ENCODE measurements at places on chromosomes 3 and 15. TPM values are rescaled to one million over a fixed set of nuclear protein-coding genes. Genes with fewer than 3 reads are reported as not detected.

Gene ZSCAN2
- 7.9 TPM for total RNA-seq

Gene IDH2
- total RNA-seq: 219 TPM

Gene C3orf18
- 7.4 TPM for total RNA-seq

Gene MYO5C
- 0.39 TPM for total RNA-seq

Gene CYP8B1
- total RNA-seq: not detected

Gene CCDC50
- total RNA-seq: 62.1 TPM

Gene CLDN18
- total RNA-seq: not detected

Gene AMT
- total RNA-seq: 2.2 TPM

Gene CCDC80
- 1,789 TPM for total RNA-seq

Measured in placental epithelial cell (primary cell).